Thyroid gland (tissue), 4 donors: ENCODE measurements at places on chromosomes 1 and 21. TPM values are rescaled to one million over a fixed set of nuclear protein-coding genes. Genes with fewer than 3 reads are reported as not detected.

The MAP3K6 gene
- 38.2 TPM for total RNA-seq

The C1orf185 gene
- not detected for total RNA-seq

The HSD11B1 gene
- 1.5 TPM for total RNA-seq

The PTPRF gene
- 53.2 TPM for total RNA-seq

The TTC24 gene
- not detected for total RNA-seq
